ENCODE measurements at places on chromosomes 4 and X.
A peak's percentile ranks its signal among the peaks of the same experiment; 100 is the strongest.

GRCh38 chr4:26307037-26307800, 13.6 kb upstream of the RBPJ start:
- no peak for DNase-seq

DNA sequence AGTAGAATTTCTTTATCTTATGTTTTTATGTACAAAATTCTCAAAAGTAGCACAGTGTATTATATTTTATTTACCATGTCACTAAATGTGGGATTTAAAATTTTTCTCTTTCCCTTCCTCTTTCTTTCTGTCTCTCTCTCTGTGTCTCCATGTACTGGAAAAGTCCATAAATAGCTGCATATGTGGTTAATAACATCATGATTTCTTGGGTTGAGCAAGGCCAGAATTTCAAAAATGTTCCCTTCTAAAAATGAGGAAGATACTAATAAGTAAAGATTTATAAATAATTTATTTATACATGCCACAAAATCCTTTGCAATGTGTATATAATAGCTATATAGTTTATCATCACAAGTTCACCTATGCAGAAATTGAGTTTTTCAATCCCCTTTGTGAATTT, 29.1 kb upstream of the DKK2 start:
- no peak for DNase-seq

- peak; percentile 94 for DNase-seq
These were observed 275.4 kb downstream of the ARHGAP10 start for GRCh38 chr4:148007314-148007760.

DNA sequence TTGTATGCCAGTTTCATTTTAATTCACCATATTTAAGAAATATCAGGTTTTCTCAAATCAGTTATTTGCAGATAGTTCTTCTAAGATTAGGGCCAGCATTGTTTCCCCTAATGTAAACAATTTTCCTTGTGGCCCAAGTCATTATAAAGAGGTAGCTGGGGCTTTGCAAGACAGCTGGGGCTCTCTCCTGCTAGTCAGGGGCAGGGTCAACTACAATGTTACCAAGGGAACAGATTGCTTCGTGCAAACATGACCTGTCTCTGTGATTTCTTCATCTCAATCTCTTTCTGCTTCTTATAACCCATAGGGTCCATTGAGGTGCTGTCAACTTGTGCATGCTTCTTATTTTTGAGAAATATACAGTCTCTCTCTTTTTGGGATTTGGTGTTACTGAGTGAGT, 12.1 kb downstream of the ARMCX6 start:
- no peak for DNase-seq

DNA sequence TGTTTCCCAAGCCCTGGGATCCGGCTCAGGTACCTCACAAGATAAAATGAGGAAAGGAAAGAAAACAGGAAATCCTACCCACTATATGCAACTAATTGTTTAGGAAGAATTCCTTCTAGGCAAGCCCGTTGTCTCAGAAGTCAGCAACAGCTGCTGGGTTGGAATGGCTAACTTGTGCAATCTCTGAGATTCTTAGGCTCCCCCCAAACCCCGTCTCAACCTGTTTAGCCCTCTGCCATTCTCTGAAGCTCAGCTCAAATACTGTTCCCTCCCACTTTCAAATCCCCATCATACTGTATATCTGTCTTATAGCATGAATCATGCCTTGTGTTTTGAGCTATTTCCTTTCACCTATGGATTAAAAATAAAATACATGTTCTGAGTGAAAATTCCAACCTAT, 28.9 kb downstream of the STARD8 start:
- DNase-seq, result peak; percentile 53

DNA sequence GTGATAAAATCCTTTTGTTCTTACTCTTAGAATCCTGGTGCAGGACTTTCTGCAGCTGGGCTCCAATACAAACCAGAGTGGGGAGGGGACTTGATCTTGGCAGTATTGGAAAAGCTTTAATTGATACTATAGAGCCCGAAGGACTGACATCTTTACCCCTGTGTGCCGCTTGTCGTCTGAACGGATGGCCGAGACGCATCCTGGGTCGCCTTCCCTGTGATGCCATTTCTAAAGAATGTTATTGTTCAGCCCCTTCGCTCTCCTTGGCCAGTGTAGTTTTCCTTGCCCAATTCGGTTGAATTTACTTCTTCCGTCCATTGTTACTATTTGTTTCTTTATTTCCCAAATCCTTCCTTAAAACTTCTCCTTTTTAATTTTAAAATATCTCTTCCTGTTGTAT, 80.9 kb downstream of the CLDN34 start:
- no peak for DNase-seq

DNA sequence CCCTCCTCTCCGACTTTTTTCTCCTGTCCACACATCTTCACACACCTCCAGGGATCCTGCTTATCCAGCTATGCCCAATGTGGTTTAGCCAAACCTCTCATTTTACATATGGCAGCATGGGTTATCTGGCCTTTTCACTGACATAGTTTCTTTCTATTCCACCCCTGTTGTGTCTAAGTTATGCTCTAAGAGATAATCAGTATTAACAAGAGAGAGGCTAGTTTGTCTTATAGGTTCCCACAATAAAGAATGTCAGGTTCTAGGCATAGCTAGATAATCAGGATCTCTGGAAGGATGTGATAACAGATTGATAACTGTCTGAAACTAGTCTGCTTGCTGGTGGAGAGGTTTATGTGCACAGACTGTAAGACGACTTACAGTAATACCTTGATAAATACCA, 7.7 kb upstream of the GALNT7 start:
- no peak for DNase-seq

- no peak for DNase-seq
These were observed 27.7 kb downstream of the YIPF7 start for GRCh38 chr4:44623676-44624075.

DNA sequence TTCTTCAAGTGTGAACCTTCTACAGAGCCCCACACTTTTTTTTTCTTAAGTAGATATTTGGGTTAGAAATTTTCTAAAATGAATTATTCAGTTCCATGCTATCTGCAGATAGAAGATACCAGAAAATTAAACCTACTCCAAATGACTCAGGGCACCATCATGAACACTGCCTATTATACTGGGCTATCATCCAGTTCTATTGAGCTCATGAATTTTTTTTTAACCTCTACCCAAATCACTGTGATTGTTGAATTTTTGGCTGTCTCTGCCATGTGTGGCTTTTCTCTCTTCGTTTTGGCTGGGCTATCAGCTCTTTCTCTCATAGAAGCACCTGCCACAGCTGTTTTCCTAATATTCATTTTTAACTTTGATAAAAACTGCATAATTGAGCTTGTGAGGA, 31.0 kb upstream of the SLC34A2 start:
- no peak for DNase-seq

GRCh38 chr4:31160146-31160545, 440.0 kb downstream of the PCDH7 start:
- DNase-seq, result peak; percentile 7

- DNase-seq, result no peak
These were observed 67.1 kb upstream of the MYOZ2 start for GRCh38 chr4:119068529-119068962.

GRCh38 chr4:102546635-102547034, 45.5 kb downstream of the NFKB1 start:
- DNase-seq, result no peak

DNA sequence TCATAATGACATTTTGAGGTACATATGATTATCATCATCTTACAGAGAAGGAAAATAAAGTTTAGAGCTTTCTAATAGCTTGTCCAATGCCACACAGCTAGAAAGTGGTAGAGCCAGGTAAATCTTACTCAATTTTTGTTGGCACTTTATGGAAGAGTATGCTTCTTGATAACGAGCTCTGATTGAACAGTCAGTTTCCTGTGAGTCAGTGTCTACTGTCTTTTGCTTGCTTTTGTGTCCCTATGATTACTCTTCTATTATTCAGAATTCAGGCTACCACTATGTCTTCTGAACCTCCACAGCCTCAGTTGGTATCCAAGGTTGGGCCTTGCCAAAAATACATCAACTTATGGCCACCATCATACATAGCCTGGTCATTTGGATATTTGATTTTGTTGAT, 2.6 kb downstream of the FAAH2 start:
- DNase-seq, result no peak

GRCh38 chr4:180356766-180357165, 1886.4 kb upstream of the TENM3 start:
- no peak for DNase-seq

DNA sequence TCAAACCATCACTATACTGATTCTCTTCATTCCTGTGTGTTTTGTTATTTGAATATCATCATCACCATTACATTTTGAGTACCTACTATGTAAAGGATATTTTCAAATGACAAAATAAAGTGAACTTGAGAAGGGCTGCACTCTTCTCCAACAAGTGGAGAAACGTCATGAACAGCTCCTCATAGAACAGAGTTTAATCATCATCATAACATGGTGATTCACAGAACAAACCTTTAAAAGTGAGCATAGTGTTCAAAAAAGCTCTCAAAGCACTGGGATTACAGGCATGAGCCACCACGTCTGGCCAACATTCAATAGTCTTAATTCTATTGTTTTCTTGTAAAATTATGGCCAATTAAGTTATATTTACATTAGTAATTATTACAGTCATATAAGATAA, 993.9 kb downstream of the PDHA2 start:
- peak; percentile 72 for DNase-seq

DNA sequence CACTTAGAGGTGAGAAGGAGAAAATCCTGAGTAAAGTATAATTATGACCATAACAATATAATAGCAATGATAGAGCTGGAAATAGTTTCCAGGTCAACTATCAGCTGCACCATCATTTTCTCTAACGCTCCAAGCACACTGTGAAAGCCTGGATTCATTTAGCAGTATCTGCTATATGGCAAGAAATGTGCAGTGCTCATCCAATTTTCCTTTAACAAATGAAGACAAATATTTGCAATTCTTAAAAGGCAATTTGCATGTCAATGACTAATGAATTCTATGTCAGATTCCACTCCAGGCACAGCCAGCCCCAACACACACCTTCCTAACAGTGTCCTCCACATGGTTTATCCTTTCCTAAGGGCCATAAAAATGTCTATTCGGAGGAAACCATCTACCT, 12.7 kb downstream of the PRSS12 start:
- DNase-seq, result no peak

GRCh38 chr4:98204236-98204553, 57.0 kb upstream of the RAP1GDS1 start:
- DNase-seq, result no peak

DNA sequence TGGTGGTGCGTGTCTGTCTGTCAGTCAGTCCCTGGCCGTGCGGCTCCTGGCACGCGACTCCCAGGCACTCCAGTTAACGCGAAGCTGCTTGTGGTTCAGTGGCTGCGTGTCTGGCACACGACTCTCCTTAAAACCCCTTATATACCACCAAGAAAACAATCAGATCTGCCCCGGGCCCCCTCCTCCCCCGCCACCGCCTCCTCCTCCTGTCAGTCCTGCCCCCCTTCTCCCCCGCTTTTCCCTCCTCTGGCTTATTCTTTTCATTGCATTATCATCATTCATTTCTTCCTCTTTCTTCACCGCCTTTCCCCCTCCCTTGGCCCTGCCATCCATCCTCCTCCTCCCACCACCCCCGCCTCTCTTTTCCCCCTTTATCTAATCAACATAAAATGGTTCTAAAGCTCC, at the start of gene NEUROG2:
TSS of gene NEUROG2 (minus strand) at position 115 of the 405 bp plus-strand sequence. CDS start 705 bp downstream, outside the sequence.
- no peak for DNase-seq

GRCh38 chrX:2572740-2573139, 72.0 kb upstream of the DHRSX start:
- peak; percentile 92 for DNase-seq

DNA sequence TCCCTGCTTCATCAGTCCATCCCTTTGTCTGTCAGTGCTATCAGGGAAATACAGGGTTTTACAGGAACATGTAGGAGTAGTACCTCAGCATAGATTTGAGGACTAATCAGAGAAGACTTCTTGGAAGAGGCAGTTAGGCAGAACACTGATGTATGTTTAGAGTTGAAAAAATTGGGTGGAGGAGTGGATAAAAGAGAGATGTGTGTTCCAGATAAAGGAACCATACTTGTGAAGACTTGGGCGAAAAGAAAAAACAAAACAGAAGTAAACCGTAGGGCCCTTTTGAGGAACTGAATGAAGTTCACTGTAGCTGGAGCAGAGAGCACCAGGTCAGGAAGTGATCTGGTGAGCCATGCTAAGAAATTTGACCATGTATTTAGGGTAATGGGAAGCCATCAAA, 32.3 kb downstream of the AFF1 start:
- DNase-seq, result no peak

DNA sequence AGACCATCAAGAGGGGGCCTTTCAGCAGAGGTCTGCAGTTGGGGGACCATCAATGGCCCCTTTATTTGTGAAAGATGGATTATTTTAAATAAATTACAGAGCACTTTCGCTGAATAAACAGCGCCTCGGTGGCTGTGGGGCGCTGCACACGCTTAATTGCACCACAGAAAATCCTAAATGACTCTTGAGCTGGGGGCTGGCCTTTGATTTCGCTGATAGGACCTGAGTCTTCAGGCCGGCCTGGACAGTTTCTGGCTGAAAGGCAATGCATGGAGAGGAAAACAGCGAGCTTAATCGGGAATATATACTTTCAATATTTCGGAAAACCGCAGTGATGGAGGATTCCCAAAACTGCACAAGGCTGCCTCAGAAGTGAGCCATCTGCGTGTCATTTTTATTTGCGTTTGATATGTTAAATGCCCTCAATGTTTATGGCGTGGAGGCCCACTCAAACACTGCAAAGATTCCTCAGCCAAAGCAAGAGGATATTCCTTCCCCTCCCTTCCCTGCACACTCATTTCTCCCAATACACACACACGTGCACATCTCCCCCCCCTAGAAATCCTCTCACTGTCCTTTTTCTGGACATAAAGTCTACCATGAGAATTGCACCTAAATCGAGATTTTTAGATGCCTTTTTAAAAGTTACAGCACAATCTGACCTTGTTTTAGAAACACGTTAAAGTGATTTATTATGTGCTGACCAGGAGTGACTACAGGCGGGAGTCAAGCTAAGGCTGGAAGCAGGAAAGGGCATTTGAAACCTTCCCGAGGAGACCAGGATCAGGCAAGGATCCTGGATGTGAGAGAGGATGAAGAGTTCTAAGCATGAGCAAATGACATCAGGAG, 340.7 kb downstream of the RAB28 start:
- no peak for DNase-seq

- peak; percentile 40 for DNase-seq
These were observed 149.5 kb downstream of the MAML3 start for GRCh38 chr4:140004549-140004895.

DNA sequence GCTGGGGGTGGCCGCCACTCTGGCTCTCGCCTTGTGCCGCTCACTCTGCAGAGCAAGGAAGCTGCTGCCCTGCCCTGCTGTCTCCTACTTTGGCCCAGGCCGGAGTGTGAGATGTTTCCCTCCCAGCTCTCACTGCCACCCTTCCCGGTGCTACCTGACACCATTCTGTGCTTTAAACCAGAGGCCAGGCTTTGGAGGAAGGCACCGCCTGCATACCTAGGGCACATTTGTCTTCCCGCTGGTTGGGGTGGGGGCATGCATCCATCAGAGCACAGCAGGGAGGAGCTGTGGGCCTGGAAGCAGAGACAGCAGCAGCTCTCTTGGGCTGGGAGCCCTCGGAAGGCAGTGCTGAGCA, 96.9 kb upstream of the PSAPL1 start:
- no peak for DNase-seq

DNA sequence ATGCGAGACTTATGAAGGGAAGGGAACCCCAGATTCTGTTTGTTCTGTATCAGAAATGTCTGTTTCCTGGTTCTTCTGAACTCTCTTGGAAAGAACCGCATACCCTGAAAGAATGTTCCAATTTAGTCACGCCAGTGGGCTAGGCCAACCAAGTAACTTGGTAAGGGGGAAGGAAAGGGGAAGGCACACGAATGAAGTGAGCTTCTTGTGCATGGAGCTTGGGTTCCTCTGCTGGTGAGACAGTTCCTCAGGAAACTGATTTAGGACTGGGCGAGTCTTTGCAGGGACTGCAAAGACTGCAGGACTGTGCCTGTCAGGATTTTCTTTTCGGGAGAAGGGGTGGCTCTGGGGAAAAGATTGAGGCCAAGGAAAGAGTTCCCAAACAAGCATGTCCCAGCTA, 35.6 kb downstream of the FRMPD3 start:
- DNase-seq, result no peak
